ENCODE measurements at places on chromosomes 11 and 22.

DNA sequence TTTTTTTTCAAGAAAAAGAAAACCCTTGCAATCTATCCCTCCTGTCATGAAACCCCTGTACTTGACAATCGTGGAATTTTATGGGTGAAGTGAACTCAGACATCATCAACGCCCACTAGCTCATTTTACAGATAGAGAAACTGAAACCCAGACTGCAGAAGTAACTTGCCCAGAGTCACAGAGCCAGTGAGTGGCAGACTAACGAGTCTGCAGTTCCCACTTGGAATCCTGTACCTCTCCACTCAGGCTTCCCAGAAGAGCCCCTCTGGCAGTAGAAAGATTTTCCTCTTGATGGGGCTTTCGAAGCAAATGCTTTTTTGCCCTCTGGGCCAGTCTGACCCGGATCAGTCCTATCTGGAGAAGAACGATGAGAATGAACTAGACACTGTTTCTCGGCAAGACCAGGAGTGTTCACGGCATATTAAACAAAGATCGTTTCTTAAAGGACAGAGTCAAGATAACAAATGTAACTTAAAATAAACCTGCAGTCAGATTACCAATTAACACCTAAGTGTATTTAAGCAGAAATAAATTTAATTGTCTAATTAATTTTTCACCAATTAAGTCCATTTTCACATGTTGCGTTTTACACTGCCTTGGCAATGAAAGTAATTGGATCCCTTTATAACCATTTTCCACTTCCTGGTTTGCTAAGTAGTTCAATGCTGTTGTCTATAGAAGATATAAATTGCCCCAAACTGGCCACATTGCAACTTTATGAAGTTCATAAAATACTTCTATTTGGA, 61.3 kb upstream of the CREB3L1 start:
- no peak for DNase-seq

DNA sequence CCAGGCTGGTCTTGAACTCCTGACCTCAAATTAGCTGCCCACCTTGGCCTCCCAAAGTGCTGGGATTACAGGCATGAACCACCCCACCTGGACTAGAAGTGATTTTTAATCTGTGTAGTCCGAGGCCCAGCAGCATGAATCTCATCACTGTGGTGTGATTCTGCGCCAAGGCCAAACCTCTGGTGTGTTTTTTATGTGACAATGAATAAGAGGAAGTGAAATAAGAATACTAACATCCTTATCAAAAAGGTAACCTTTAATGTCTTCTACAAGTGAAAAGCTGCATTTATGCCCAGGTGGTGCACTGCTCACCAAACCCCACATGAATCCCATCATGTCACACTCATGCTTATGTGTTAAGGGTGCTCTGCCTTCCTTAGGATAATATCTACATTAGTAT, 77.1 kb upstream of the OR9Q1 start:
- DNase-seq: no peak

DNA sequence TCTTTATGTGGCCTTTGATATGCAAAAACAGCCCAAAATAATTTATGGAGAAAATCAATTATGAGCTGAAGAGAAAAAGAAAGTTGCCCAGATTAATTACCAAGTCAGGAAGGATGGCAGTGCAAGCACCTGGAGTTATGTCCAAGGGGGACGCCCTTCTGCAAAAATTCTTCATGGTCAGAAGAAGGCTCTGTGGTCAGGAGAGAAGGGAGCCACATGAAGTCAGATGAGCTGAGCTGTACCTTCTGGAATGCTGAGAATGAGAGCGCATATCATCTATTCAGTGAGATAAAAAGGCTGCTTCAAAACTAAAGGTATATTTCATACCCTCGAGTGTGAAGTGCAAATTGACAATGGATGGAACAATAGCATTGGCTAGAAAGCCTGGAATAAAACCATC, 607.4 kb downstream of the NTM start:
- DNase-seq: no peak

- no peak for DNase-seq
Measured at GRCh38 chr11:66607126-66607834, 9.2 kb upstream of the RBM14 start.

GRCh38 chr11:455566-456147, 5.6 kb downstream of the PTDSS2 start:
- no peak for DNase-seq

DNA sequence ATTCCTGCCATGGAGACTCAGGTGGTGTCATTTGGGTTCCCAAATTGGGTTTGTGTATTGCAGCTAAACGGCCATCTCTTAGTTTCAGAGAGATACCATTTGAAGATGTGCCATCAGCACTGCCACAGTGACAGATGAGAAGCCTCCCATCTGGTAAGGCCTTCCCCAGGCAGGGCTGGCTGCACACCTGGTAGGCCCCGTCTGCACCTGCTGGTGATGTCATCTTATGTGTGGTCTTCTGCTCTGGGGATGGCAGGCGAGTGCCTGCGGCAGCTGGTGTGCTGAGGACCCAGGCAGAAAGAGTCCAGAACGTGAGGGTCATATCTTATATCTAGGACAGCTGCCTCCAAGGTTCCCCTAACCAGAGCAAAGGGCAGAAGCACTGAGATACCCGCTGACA, 100.6 kb downstream of the CSNK2A3 start:
- DNase-seq: no peak

GRCh38 chr22:48320683-48321451, 1506.8 kb downstream of the BRD1 start:
- no peak for DNase-seq

GRCh38 chr11:43738600-43739409, 58.3 kb downstream of the HSD17B12 start:
- no peak for DNase-seq
